Left ventricle myocardium inferior (tissue), 1 donor: ENCODE measurements at places on chromosomes 16 and 17. TPM values are rescaled to one million over a fixed set of nuclear protein-coding genes. Genes with fewer than 3 reads are reported as not detected.

KRTAP2-3 gene
- not detected for total RNA-seq

ALOX12B gene
- not detected for total RNA-seq

PRR35 gene
- total RNA-seq, result not detected

TEKT1 gene
- not detected for total RNA-seq

- no peak for DNase-seq
Measured at GRCh38 chr16:8127070-8127469, 463.2 kb downstream of the TMEM114 start.

DNA sequence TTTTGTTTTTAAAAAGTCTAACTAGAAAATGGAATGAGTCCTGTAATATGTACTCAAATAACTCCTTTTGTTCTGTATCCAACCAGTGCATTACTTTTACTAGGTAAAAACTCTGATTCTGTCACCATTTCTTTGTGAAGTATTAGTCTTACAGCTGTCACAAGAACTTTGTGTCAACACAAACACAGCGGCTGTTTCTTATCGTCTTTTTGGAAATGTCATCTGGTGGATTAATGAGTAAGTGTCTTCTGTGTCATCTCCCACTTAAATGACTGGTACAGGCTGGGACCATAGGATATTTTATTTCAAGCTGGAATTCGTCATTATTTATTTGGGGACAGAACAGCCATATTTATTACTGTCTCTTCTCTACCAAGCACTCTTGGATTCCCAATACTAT is 19.1 kb upstream of the ALDH3A2 start:
- DNase-seq, result no peak

DNA sequence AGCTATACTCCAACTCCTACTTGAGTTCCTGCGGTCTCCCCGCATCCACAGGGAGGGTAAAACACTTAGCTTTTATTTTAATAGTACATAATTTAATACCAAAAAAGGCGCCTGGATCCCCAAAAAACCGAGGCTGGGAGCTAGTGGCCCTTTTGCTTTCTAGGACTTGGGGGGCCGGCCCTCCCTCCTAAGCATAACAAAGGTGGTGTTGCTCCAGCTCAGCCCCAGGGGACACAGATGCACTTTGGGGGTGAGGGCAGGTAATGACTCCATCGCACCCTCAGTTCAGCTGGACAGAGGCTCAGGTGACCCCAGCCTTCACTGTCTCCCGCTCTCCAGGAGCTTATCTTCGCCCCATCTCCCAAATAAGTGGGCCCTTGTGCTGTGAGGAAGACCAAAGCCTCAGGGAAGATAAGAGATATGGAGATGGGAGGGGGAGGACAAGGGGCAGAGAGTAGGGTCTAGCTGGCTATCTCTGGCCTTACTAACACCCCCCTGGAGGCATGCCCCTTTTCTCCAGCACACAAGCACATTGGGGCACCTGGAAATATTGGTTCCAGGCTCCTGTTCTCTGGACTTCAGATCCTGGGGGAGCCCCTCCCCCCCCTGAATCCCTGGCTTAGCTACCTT is 2.8 kb upstream of the NHERF1 start:
- peak; percentile 3 for DNase-seq

DNA sequence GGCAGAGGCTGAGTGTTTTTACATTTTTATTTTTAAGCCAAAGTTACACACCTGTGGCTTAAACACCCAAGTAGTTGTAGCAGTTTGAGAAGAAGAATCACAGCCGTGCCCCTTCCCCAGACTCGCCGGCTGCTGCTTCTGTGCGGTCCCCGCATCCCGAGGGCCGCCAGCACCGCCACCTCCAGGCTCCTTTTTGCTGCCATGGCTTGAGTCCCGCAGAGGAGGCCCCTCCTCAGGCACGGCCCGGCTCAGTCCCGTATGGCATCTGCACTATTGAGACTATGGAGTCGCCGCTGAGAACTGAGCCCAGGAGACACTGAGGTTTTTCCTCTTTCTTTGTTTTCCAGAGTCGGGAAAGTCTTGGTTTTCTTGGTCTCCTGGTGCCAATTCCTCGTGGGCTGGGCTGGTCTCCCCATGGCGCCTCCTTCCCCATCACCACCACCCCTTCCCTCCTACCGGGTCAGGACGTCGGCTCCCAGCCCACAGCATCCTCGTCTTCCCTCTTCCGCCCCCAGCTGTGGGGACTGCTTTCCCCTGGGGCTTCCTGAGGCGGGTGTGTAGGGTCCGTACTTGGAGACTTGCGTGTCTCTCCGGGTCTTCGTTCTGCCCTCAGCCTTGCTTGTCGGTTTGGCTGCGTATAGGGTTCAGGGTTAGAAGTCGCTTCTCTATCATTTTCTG is 32.6 kb upstream of the CDH15 start:
- DNase-seq, result no peak

GRCh38 chr17:79720705-79721292 is 9.9 kb upstream of the ENPP7 start:
- no peak for DNase-seq
